Stimulated activated CD4-positive, alpha-beta T cell treated with anti-CD3 and anti-CD28 coated beads, Interleukin-2, amount 100 ng/mL, for 4 hours (primary cell): ENCODE measurements at places on chromosomes 5 and 9.

DNA sequence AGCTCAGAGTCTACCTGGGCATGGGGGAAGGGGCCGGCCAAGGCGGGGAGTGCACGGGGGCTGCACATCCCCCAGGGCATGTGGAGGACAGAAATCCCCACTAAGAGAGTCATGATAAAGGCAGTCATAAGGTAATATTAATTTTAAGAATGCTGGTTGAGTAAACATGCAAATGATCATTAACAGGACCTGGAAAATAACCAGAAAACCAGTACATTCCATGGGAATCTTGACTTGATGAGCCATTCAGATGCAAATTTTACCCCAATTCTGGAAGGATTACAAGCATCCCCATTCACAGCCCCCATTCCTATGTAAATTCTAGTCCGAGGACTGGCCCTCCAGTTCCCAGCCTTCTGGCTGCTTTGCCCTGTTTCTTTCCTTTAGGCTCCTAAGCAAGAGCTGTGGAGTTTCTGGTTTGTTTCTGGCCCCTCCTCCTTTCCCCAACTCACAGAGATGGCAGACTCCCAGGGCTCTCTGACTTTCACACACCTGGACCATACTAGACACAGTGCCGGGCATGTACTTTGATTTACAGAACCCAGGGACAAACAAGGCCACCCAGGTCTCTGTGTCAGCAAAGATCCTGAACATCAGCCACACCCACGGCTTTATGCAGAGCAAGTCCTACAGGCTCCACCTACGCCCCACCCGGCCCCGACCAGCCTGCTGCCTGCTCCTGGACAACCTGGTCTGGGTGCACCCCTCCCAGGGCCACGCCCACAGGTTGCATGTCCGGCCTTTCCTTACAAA is 62.7 kb downstream of the SEMA4D start:
- no peak for DNase-seq

- no peak for DNase-seq
These were observed 98.6 kb downstream of the YTHDC2 start for GRCh38 chr5:113612060-113612496.

DNA sequence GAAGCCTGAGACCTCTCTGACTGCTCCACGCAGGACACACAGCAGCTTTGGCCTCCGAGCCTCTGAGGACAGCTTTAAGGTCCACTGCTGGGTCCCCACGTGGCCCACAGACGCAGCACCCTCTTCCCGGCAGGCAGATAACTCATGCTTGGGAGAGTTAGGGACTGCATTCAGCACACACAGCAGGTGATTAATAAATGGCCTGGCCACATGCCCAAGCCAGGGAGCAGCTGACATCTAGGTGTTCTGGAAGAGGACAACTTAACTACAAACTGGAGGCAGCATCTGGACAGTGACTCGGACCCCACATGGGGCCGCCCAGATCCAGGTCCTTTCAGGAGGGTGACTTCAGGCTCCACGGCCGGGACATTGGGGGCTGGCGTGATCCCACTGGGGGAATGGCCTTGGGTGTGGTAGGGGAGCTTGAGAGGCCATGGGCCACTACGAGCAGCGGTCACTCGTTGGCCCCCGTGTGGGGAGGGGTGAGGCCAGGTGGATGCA is 11.3 kb downstream of the NINJ1 start:
- DNase-seq, result no peak

GRCh38 chr9:120326049-120326693 is 253.8 kb downstream of the CDK5RAP2 start:
- no peak for DNase-seq

DNA sequence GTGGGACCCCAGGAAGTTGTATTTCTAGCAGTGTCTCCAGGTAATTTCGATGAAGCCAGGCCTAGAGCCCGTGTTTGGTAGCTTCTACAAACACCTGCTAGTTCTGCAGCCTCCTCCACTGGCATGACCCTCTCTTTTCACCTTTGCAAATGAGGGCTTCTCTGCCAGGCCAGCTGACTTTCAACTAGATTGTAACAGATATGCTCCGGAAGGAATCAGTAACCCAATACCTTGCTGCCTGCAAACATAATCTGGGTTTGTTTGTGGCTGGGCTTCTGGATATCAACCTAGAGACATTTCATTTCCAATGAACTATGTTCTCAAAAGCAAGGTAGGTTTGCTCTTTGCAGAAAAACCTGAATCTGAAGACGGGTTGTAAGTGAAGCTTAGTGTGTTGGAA is 354.8 kb downstream of the DMRT2 start:
- no peak for DNase-seq

DNA sequence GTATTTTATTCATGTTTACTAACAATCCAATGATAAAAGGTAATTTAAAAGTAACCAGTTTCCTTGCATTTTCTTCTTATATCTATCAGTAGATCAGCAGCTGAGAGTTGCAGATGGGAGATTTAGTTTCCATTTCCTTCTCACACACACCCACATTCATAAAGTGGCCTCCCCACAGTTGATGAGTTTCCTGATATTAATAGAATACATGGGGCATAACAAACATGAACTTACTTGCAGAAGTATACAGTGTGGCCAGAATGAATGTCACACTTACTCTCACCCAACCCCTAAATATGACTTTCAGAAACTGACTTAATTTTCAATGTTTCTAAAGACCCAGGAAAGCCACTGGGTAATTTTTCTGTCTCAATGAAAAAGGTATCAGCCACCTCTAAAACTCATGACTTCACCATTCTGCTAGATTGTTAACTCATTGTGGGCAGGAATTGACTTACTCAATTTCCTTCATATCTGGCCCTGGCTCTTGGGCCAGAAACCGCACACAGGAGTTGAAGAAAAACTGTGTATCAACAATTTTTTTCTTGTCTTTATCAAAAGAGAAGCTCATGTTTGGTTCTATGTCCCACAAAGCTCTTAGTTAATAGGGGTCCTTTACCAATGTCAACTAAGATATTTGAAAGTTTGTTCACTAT is 63.5 kb upstream of the OSMR start:
- no peak for DNase-seq

GRCh38 chr5:135382106-135382790 is 16.8 kb downstream of the MACROH2A1 start:
- DNase-seq, result no peak

GRCh38 chr5:150658699-150659265 is 2.3 kb upstream of the MYOZ3 start:
- DNase-seq, result no peak

- DNase-seq, result no peak
These were observed 1149.0 kb downstream of the EFNA5 start for GRCh38 chr5:106521701-106522100.

DNA sequence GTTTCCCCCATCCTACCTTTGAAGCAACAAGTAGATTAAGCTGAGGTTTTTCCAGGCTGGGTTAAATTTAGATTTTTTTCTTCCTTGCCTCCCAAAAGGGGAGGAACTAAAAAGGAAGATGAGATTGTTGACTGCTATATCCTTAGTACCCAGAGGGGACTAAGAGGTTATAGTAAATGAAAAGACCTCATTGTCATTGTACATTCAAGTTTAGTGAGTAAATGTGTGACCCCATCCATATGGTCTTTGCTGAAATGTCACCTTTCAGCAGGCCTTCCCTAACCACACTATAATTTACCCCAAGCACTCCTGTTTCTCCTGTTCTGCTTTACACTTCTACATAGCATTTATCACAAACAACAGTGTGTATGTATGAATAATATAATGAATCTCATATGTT is 35.8 kb upstream of the CHD1 start:
- no peak for DNase-seq

DNA sequence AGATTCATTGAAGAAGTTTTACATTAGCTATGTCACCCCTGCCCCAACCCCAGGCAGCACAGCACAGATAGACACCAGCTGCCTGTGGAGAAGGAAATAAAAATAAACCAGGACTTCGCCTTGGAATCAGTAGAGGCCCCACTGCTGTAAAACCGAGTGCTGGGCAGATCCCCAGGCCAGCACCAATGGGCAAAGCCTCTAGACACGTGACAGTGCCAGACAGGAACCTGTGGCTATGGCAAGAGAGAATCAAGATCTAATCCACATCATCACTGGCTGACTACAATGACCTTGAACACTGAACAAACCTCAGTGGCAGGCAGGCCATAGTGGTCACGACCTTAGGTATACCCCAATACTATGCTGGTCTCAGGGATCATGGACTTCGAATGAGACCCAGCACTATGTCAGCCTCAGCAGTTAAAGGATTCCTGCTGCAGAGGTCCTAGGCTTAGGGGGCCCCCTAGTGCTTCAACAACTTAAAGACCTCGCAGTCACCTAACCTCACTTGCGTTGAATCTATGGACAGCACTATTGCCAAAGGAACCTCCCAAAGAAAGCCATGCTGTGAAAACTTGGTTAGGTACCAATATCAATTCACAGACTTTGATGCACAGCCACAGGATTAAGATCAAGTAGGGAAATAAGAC is 2118.6 kb upstream of the C9orf72 start:
- DNase-seq, result no peak

GRCh38 chr5:28265877-28266276 is 1227.5 kb upstream of the CDH9 start:
- DNase-seq, result no peak

- no peak for DNase-seq
These were observed 107.3 kb downstream of the ZDHHC21 start for GRCh38 chr9:14585730-14586473.

- no peak for DNase-seq
These were observed 107.3 kb upstream of the DAPK1 start for GRCh38 chr9:87390361-87390760.

DNA sequence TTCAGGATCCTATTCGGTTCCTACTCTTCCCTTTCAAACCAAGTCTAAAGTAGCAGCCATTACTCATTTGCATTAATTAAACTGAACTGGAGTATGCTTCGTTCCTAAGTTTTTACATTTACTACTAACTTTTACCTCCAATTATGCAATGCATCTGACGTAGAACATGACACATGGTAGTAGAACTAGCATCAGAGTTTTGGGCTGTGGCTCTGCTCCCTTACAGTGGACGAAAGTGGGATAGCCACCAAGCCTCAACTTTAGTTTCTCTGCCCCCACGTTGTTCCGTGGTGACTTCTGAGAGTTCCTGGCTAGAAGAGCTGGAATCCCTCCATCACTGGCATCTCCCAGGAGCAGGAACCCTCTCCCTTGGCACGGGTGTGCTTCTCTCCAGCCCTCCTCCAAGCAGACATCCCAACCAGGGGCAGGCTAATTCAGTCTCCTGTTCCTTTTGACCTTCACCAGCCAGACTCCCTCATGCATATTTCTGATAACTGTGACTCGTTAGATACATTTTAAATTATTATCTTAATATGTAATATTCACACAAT is 2.9 kb downstream of the IFNE start:
- DNase-seq, result no peak

GRCh38 chr9:91856419-91856818 is 93.6 kb downstream of the ROR2 start:
- no peak for DNase-seq

DNA sequence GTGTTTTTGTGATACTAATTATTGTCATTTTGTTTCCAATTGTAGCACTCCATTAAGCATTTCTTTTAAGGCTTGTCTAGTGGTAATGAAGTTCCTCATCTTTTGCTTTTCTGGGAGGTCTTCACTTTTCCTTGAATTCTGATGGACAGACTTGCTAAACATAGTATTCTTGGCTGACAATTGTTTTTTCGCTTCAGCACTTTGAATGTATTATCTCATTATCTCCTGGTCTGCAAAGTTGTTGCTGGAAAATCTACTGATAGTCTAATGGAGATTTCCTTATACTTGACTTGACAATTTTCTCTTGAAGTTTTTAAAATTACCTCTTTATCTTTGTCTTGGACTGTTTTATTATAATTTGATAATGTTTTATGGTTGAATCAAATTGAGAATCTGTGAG is 147.5 kb downstream of the FAM174A start:
- DNase-seq, result no peak

- DNase-seq, result no peak
These were observed 192.2 kb downstream of the SEC61B start for GRCh38 chr9:99414321-99414720.

DNA sequence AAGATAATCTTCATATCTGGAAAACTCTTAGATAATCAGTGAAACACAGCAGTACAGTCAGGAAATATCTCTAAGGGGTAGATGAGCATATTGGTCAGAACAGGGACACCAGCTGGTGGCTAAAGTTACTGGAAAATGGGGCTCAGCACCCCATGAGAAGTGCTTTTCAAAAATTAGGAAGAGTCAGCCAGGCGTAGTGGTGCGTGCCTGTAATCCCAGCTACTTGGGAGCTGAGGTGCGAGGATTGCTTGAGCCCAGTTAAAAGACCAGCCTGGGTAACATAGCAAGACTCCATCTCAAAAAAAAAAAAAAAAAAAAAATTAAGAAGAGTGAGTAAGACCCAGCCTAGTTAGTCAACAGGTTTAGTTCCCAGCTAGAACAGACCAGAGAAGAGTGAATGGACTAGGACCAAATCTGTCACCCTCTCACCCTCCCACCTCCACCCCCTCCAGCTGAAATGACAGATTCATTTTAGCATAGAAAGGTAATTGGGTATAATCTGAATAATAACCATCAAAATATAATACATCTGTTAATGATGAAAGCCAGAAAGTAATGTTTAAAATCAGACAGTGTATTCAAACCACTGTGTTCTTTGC is 120.9 kb downstream of the CDC42SE2 start:
- peak; percentile 58 for DNase-seq

GRCh38 chr9:109383356-109383755 is 62.5 kb upstream of the EPB41L4B start:
- DNase-seq, result no peak

DNA sequence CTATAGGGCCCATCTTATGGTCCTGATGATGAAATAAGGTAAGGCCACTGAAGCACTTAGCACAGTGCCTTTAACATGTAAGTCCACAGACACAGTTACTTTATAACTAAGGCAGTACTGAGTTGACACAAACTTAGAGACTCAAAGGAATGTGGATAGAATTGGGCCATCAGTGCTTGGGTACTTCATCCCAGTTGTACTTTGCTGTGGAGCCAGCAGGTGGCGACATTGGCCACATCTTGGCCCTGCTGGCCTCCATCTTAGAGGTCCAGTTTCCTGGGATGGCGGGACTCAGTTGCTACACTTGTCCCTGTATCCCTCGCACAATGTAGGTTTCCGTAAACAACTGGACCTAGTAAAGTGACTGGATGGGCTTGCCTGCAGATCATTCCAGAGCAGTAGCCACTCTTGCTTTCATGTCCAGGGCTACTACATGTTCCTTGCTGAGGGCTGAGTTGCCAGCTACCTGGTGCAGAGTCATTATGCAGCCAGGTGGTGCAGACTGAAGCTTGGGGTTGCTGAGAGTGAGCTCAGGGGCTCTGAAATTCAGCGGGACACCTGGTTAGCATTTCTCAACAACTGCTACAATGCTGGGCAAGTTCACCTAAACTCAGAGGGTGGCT is 10.6 kb downstream of the MTAP start:
- DNase-seq, result peak; percentile 41

GRCh38 chr9:81264516-81264915 is 424.8 kb downstream of the TLE1 start:
- no peak for DNase-seq
